ELF-1 (cell line): ENCODE measurements at places on chromosomes 2 and 18.

GRCh38 chr2:175815537-175815936, 186.5 kb downstream of the LNPK start:
- no peak for DNase-seq

DNA sequence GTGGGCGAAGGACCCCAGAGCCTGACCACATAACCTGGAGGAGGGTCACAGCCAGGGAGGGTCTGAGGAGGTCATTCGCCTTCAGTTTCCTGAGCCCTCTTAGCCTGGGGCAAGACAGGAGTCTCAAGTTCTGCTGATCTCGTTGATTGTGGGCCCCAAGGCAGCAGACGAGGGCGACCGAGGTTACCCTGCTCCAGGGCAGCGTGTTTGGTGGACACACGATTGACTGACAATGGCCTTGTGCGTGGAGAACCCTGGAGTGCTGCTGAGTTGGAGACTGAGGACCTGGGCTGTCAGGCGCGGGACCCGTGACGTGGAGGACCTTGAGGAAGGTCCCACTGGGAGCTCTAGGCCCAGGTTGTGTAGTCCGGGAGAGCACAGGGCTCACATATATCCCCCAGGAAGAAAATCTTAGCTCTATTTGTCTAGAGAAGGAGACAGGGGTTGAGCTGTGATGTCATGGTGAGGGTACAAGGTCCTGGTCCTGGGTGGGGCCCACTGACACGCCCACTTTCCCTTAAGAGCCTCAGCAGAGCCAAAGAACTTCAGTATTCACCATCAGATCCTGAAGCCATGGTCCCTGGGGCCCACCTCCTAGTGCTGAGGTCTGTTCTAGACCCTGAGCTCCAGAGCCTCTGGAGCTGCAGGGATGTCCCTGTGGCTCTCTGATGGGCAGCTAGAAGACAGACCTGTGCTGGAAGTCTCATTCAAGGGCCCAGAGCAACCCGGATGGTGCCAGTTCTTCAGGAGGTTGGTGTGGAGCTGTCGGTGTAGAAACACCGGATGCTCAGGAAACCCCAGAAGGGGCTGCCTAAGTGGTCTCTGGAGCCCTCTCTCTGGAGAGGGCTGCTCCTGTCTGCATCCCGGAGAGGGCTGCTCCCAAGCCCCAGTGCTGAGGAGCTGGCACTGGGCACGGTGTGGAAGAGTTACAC, 53.1 kb downstream of the DYSF start:
- no peak for DNase-seq

DNA sequence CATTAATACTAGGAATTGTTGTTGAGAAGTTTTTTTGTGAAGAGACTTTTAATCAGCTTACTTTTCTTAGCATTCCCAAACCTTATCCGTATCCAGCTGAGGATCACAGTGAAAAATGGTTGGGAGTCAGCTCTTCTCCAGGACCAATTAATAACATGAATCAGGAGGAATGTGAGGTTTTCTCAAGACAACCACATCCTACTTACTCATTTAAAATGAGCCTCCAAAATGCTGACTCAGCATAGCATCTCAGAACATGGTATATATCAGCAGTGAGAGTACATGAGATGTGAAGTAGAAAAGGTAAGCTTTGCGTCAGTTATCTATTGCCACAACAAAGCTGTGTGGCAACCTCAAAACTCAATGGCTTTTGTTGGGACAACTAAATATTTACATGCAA, 140.3 kb downstream of the NRP2 start:
- DNase-seq, result no peak

DNA sequence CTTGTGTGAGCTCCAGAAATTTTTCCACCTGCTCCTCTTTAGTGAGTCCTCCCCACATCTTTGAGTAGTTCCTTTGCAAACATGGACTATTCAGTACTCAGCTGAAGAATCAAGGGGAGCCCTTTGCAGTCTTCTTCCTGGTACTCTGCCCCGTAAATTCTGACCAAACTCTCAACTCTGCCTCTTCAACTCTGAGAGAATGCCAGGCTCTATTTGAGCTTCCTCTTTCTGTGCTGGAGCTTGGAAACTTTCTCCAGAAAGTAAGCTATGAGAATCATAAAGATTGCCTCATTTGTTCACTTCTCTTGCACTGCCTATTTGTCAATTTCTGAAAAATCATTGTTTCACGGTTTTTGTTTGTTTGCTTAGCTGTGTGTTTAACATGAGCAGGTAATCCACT, 7.4 kb upstream of the STAT4 start:
- DNase-seq, result no peak

DNA sequence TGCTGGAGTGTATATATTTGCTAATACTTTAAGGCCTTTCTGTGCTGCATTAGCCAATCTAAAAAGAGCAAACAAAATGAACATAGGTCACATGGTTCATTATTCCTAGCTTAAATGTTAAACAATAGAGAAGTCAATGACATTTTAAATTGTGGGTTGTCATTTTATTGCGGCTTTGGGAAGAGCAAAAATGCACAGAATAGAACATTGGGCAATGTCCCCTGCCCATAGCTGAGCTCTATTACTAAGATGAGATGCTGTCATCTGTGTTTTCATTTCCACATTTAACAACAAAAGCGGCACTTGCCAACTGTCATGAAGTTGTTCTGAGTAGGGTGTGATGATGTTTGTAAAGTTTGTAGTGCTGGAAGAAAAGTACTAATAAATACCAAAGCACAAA, 3.2 kb upstream of the VAPA start:
- DNase-seq, result no peak

GRCh38 chr2:235806986-235807750, 313.3 kb downstream of the AGAP1 start:
- DNase-seq, result peak; percentile 67

GRCh38 chr2:10128420-10128819, 5.9 kb downstream of the RRM2 start:
- no peak for DNase-seq

DNA sequence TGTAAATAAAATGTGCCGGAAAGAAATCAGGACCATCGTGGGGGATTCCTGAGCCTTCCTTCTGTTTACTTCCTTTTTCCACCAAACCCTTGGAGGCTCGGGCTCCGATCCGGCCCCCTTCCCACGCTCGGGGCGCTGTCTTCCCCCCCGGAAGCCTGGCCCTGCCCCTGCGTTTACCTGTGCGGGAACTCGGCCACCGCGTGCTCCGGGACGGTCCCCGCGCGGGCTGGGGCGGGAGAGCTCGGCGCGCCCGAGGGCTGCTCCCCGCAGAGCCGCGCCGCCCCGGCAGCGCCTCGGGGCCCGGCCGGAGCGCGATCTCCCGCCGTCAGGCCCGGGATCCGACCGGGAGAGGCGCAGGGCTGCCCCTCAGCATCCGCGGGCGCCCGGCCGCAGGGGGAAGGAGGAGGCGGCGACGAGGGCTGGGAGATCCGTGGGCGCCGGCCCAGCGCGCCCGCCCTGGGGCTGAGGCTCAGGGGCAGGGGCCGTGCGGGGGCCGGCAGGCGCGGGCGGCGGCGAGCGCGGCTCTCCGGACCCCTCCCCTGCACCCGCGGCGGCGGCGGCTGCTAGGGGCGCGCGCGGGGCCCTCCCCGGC, 435 bp downstream of the ADCY3 start:
- DNase-seq, result no peak

DNA sequence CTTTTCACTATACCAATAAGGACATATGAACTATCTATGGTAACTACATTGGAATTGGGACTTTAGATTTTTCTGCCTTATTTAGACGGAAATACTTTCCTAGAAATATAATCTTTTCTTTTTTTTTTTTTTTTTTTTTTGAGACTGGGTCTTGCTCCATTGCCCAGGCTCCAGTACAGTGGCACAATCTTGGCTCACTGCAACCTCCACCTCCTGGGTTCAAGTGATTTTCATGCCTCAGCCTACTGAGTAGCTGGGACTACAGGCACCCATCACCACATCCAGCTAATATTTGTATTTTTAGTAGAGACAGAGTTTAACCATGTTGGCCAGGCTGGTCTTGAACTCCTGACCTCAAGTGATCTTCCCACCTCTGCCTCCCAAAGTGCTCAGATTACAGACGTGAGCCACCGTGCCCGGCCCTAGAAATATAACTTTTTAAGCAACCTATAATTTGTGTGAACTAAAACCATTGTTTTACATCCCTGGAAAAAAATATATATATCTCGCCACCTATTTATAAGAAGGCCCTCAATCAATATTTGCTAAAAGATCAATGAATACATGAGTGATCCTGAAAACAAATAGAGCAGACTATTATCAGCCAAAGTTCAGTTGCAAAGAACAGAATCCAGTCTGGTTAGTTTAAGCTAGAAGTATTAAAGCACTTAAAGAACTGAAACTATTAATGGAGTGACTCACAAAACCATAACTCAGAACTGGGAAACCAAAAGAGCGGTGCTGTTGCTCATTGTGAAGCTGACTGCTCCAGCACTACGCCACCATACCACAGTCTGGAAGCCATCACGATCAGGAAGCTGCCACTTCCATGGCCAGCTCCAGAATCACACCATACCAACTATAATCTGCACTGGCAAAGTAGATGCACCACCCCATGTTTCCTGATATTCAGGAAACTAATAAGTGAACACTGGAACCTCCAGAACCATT, 8.4 kb upstream of the HNRNPLL start:
- no peak for DNase-seq

DNA sequence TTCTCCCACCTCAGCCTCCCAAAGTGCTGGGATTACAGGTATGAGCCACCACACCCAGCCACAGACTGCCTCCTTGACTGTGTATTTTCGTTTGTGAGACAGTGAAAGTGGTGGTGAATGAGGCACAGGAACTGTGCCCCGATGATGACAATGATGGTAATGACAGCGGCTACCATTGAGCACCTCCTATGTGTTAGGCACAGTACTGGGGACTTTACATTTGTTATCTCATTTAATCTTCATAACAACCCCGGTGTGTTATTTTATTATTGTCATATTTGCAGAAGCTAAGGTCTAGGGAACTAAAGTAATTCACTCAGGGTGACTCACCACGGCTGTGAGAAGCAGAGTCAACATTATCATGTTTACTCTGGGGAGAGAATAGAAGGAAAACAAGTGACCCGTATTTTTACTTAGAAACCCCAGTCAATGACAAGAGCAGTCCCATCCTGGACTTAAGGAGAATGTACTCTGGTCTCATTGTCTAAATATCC, 77.6 kb upstream of the ALPP start:
- DNase-seq, result no peak
